Right ventricle myocardium inferior (tissue), 1 donor: ENCODE measurements at places on chromosomes 13 and 19. TPM values are rescaled to one million over a fixed set of nuclear protein-coding genes. Genes with fewer than 3 reads are reported as not detected.
A peak's percentile ranks its signal among the peaks of the same experiment; 100 is the strongest.

- DNase-seq = no peak
Observed at GRCh38 chr13:39603424-39603947, 493 bp upstream of the LHFPL6 start.

GRCh38 chr19:4639531-4640246 lies 373 bp downstream of the TNFAIP8L1 start:
- DNase-seq = no peak

DNA sequence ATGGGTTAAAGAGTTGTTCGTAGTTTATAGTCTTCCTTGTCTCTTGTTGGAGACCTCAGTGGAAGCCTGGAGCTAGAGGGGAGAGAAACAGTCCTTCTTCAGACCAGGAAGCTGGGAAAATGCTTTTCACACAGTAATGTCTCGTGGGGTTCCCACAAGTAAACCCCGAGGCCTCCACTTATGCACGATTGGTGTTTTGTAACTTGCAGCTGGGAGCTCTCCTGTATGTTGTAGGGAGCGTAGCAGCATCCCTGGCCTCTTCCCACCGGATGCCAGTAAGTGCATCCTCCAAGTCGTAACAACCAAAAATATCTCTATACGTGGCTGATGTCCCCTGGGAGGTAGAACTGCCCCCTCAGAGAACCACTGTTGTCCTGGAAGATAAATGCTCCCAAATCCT lies 3.5 kb downstream of the CHAF1A start:
- DNase-seq = no peak

GRCh38 chr13:20401531-20401930 lies 124.1 kb downstream of the CRYL1 start:
- no peak for DNase-seq

DNA sequence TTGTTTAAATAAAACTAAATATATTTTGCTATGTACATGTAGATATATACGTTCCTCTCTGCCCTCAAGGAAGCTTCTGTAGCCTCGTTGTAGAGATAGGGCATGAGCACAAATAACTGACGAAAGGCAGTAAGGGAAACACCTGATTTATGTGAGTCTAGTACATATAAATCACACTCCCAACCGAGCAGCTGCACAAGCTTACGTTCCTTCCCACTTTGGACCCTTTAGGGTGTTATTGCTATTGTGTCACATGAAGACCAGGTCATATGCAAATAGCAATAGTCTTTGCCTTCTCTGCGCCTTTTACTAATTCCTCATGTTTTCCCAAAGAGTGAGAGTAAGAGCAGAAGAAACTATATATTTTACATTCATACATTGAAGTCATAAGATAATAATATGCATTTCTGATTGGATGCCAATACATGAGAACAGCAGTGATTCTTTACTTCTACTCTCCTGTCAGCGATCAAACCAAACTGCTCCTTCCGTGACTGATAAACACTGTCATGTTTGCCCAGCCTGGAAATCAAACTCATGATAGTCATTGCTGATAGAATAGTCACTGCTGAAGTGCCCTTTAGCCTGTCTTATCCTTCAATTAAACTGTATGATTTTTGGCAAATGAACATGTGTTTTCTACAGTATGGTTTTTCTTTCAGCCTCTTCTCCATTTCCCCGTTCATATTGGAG lies 127.2 kb upstream of the MAB21L1 start:
- DNase-seq = no peak

DNA sequence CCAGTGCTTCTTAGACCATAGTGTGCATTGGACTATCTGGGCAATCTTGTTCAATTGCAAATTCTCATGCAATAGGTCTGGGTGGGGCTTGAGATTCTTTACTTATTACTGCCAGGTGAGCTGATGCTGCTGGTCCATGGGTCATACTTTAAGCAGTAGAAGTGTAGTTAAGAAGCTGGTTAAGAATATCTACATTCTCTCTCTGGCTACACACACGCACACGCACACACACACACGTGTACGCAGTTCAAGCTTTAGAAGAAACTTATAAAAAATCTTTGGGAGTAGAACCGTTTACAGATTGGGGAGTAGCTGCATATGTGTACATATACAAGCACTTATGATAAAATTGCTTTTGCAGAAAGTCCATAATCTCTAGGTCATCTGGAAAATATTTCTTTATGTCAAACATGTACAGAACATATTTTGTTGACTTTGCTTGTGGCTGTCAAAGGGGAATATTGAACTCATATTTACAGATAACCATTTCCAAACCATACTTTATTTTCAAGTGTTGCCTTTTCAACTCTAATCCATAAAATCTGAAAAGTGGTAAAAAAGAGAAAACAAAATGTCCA lies 99.7 kb downstream of the GPC6 start:
- DNase-seq = no peak

- DNase-seq = no peak
Observed at GRCh38 chr13:102724923-102725322, 30.1 kb upstream of the METTL21C start.

GRCh38 chr13:97212601-97213040 lies 9.5 kb upstream of the MBNL2 start:
- DNase-seq = no peak

GRCh38 chr19:49553451-49554271 lies 25.9 kb downstream of the RCN3 start:
- DNase-seq = no peak

GRCh38 chr13:21739771-21740170 lies 68.9 kb downstream of the FGF9 start:
- no peak for DNase-seq

- no peak for DNase-seq
Observed at GRCh38 chr19:28500296-28500695, 712.7 kb downstream of the UQCRFS1 start.

DNA sequence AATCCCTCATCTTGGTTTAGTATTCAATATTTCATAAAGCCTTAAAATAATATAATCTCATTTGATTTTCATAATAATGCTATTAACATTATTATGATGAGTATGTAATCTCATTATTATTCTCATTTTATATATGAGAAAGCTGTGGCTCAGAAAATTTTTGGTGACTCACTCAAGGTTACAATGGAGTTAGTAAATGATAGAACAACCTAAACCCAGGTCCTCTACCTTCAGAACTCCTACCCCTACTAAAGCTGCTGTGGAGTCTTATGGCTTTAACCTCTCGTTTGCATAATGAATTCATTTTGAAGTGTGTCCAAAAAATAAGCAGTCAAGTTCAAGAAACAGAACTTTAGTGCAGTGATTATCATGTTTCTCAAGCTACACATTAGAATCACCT lies 226.3 kb downstream of the TBC1D4 start:
- no peak for DNase-seq

- no peak for DNase-seq
Observed at GRCh38 chr19:7926021-7926726, at the start of gene CTXN1. TSS of gene CTXN1 (minus strand) at chr19:7926135. CDS start at chr19:7925538, 597 bp downstream.

GRCh38 chr19:2171349-2172145 lies 7.8 kb downstream of the DOT1L start:
- DNase-seq = peak; percentile 72

DNA sequence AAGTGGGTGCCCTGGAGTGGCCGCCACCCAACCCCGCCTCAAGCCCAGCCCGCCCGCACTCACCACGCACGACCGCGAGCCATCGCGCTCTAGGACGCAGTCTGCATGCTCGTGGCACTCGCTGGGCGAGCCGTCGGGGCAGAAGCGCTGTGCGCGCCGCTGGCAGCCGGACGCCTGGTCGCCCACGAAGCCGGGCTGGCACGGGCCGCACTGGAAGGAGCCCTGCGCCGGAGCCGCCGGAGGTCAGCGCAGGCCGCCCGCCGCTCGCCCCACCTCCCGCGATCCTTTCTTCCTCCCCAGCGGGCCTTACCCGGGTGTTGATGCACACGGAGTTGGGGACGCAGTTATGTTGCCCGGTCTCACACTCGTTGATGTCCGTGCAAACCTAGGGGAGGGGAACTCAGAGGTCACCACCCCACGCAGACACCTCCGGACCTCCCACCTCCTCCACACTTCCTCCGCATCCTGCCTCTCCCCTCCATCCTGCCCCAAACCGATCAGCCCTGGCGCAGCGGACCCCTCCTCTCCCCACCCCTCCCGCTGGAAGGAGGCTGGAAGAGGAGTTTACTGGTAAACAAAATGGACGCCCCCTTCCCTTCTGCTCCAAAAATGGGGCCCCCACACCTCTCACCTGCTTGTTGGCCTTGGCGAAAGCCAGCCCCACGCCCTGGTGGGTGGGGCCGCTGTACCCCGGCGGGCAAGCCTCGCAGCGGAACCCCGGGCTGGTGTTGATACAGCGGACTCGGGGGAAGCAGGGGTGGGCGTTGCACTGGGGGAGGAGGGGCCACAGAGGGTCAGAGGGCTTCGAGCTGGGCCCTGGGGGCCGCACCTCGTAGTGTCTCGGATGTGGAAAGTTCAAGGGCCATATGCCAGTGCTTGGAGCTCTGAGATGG lies 2.3 kb downstream of the COMP start:
- peak; percentile 49 for DNase-seq

DNA sequence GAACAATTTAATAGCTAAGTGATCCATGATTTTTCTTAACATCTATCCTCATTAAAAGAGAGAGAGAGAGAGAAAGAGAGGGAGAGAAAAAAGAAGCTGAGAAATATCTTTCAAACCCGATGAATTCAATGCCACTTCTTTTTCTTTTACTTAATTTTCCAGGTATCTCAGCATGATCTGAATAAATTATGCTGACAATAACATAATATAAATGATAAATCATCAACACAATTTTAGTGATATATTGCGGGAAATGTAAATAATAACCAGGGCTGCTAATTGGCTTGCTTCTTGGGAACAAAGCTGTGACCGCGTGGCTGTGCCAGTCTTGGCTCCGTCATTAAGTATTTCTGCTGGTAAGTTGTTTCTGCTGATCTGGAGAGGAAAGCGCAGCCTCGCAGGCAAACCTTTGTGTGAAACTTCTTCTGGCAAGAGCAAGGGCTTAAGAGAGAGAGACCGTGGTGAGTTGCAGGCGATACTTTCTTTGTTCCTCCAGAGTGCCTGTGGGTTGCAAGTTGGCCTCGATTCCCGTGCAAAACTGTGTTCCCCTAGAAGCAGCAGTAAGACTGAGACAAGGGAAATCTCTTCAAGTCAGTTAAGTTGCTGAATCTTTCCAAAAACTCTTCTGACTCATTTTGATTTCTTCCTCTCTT lies 489.1 kb upstream of the TSHZ3 start:
- DNase-seq = no peak

DNA sequence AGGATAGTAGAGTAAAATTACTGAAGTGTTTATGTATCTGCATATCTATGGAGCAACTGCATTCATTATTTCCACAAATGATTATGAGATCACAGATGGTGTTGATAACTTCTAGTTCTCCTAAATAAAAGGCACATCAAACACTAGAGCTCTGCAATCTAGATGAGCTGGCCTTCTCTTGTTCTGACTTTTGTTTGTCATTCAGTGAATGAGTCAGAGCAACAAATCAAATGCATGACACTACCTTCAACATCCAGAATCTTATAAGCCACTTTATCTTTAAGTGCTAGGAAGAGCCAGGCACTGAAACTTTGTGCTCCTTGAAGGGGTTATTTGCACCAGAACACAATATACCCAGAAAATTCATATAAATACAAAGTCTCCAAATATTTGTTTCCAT lies 456.0 kb downstream of the PCDH17 start:
- no peak for DNase-seq

DNA sequence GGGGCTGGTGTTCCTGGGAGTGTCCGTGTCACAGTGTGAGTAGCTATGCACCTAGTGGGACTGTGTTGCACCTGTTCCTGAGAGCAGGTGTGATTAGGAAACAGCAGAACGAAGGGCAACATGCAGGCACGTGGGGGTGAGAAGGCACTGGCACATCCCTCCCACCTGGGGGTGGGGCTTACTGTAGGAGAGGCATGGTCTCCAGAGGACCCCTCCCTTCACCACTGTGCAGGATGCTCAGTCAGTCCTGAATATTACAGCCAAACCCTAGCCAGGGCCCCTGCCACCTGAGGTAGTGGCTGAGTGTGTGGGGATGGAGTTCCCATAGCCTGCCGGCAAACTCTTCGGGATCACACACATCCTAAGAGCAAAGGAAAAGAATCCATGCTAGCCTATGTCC lies 99.2 kb downstream of the ZDHHC20 start:
- no peak for DNase-seq

- no peak for DNase-seq
Observed at GRCh38 chr13:91804724-91805123, 406.3 kb downstream of the GPC5 start.

DNA sequence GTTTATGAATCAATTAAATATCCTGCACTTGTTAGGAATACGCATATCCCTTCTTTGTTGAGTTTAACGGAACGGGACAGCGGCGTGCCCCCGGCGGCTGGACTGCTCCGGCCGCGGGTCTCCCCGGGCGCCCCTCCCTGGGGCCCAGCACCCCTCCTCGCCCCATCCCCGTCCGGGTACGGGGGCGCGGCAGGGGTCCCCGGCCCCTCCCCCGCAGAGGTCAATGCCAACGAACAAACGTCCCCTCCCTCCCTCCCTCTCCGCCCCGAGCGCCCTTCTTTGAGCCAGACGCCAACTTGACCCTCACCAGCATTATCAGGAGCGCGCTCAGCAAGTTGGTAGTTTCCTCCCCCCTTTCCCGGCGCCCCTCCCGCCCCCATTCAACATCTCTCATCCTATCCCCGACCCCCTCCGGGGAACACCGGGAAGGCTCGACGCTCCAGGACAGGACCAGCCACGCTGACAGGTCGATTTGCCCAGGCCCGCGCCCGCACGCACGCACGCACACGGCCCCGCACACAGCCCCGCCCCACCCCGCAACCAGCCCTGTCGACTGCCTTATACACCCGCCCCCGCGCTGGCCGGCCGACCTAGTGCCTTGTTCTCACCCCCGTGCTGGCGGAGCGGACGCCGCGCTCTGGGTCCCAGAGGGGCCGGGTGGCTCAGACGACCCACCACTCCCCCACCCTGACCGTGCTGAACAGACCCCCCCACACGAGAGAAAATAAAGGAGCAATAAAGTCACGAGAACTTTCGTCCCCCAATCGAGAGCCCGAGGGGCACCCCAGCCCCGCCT lies 5.0 kb downstream of the LYL1 start:
- DNase-seq = peak; percentile 92

GRCh38 chr13:39148513-39148961 lies 110.3 kb downstream of the NHLRC3 start:
- no peak for DNase-seq

- no peak for DNase-seq
Observed at GRCh38 chr19:48392860-48393558, 459 bp upstream of the GRIN2D start.

Gene SCN1B
- 44.3 TPM for total RNA-seq

Gene C5AR1
- 5.0 TPM for total RNA-seq

Gene WDR88
- not detected for total RNA-seq

Gene SCEL
- total RNA-seq = not detected

Gene VPS36
- 24.1 TPM for total RNA-seq

Gene ELANE
- total RNA-seq = 1.6 TPM

Gene S1PR4
- total RNA-seq = 1.2 TPM

Gene DAND5
- 9.9 TPM for total RNA-seq

Gene NTF4
- total RNA-seq = not detected

Gene NLRP4
- total RNA-seq = not detected

Gene PDX1
- total RNA-seq = not detected
